ENCODE measurements at places on chromosomes 3 and 15.

- no peak for DNase-seq
Measured at GRCh38 chr3:38455639-38456430, 2.1 kb downstream of the ACVR2B start.

DNA sequence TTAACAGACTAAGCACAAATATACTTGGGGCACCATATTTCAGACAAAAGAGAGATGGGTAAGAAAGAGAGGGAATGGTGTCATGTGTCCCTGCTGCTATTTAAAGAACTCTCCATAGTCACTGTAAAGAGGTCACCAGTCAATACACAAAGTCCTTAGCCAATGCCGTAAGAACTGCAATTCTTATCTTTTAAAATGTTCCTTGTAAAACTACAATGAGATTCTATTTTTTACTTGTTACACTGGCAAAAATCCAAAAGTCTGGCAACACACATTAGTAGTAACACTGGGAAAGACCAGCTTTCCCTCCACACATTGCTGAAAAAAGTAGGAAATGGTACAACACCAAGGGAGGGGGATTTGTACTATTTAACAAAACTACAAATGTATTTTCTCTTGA is 189.4 kb downstream of the TBC1D5 start:
- no peak for DNase-seq

DNA sequence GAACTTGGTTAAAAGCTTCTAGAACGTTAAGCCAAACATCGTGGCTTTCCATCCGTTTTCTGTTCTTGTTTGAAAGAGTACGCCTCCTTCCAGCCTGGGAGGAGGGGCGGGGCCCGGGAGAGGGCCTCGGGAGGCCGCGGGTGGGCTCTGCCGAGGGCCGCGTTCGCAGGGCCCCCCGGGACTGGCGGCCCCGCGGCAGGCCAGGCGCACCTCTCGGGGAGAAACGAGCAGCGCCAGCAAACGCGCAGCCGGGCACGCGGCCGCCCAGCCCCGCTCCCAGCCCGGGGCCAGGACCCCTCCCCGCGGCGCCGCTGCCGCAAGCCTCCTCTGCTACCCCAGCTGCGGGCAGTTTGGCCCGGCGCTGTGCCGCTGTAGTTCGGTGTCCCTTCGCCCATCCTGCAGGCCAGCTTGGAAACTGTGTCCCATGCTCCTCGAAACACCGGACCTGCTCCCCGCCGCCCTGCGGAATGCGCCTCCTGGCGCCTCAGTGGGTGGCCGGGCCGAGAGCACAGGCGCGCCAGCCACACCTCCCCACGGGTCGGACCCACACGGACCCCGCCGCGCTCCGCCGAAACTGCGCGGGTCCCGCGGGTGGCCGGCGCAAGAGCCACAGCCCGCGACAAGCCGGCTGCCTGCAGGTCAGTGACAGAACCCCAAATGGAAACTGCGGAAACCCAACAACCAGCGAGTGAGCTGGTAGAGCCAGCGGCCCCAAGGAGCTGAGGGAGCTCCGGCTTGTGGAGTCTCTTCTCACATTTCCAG is 2.3 kb downstream of the OCA2 start:
- DNase-seq = no peak

- no peak for DNase-seq
Measured at GRCh38 chr3:10299679-10300078, 6.9 kb upstream of the GHRL start.

GRCh38 chr3:100407164-100407563 is 5.8 kb downstream of the LNP1 start:
- no peak for DNase-seq

DNA sequence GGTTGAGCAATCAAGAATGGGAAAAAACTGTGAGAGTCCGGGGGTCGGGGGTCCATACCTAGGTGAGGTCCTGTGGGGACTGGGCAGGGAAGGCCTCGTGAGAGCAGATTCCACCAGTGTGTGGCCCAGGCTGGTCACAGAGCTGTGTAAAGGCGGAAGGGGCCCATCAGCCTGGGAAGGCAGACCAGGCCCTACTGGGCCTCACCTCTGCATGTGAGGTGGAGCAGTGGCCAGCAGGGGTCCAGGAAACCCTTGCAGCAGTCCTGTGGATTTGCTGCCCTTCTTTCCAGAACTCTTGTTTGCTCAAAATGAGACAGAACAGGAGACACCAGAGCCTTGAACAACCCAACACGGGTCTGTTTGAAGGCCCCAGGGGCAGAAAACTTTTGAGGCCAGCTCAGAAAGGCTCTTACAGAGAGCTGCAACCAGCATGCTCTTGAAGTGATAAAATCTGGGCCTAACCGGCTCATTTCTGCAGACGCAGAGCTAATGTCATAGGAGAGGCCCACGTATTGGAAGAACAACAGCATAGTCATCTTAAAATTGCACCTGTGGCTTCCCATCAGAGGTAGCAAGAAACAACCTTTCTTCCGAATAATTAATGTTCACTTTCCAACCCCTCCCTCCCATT is 30.3 kb upstream of the HHATL start:
- DNase-seq = no peak

GRCh38 chr3:123343296-123344174 is 105.4 kb downstream of the ADCY5 start:
- no peak for DNase-seq

DNA sequence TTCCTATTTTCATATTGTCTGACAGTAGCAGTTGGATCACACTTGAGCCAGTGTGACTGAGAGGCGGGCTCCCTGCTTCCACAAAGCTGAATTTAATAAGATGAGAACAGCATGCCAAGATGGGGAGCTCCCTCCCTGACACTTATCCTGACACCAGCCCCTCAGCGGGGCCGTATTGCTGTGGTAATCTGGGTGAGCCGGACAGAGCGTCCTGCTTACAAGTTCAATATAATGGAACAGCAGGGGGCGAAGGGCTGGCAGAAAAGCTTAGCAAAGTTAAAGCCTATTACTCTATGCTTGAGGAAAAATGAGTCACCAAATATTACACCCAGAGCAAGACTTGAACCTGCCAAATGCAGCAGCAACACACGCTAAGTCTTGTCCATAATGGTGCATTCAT is 163.8 kb upstream of the CMC1 start:
- DNase-seq = no peak

DNA sequence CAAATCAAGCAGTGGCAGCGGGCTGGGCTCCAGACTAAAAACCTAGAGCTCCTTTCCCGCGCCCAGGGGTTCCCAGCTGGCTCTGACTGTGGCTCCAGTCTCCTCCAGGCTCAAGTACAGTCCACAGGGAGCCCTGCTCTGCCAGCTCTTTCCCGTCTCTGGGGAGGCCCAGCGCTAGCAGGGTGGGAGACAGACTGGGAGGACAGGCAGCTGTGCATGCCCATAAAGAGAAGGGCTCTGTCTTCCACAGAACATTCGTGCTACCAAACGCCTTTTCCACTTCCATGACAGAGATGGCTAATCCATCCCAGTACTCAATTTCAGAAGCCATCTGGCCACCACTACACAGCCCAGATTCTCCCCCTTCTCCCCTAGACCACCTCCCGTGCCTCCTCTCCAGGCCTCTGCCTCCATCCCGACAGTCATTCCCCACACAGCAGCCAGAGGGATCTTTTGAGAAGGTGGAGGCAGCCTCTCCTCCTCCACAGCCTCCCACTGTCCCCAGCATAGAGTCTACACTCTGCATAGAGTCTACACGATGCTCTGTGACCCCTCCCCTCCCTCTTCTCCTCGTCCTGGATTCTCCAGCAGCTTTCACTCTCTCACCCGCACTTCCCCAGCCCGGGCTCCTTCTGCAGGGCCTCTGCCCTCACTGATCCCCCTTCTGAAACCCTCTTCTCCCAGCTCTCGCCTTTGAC is 6.8 kb upstream of the DUSP7 start:
- DNase-seq = no peak

GRCh38 chr15:85149465-85150129 is 167.9 kb downstream of the PDE8A start:
- DNase-seq = no peak

- DNase-seq = no peak
Measured at GRCh38 chr15:60752973-60753720, 274.2 kb upstream of the ICE2 start.

DNA sequence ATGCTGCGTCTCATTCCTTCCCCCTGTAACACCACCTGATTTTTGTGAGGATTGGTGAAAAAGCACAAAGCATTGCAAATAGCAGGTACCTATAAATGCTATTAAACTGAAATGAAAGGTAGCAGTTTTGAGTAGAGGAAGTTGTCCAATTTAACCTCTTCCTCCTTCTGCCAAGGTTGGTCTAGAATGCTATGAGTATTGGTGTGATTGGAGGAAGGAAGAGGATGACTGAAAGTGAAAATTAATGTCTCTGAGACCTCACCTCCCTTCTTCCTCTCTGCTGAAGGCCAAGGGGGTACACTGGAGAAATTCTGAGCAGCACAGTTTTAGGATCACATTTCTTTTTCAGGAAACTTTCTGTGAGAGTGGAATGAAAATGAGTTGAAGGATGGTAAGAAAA is 94.4 kb downstream of the DTWD1 start:
- DNase-seq = no peak

DNA sequence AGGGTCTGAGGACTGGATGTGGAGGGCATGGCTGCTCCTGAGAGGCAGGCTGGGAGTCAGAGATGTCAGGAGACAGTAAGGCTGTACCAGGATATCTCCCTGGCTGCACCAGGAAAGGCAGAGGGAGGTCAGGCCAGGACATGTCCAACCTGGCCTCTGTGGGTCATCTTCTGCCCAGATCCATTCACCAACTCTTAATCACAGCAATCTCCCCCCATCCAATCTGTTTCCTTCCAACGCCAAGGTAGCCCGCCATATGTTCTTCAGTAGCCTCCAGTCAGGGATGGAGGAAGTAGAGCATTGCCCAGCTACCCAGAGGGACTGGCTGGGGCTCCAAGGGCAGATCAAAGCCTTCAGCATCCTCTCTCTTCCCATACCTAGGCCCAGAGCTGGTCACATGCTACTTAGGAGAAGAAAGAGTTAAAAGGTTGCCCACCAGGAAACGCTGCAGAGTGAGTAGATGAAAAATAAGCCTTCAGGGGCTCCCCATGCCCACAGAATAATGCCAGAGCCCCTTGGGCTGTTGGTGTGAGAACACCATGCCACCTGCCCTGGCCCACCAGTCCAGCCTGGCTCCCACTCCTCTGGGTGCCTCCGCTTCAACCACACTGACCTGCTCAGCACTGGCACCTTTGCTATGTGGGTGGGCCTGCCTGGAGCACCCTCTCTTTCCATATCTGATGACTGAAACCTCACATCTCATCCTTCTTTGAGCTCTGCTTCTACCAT is 176.8 kb downstream of the MEGF11 start:
- DNase-seq = no peak

DNA sequence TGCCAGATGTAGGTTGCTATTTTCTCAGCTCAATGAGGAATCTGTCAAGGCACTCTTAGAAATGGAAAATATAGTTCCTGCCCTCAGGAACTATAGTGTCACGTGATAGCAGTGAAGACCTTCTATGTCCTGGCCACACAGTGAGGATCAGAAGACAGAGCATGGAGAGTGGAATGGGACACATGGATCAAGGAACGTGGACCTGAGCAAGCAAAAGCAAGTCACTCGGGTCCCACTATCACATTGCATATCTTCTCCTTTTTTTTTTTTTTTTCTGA is 21.2 kb downstream of the SMAD3 start:
- DNase-seq = no peak

DNA sequence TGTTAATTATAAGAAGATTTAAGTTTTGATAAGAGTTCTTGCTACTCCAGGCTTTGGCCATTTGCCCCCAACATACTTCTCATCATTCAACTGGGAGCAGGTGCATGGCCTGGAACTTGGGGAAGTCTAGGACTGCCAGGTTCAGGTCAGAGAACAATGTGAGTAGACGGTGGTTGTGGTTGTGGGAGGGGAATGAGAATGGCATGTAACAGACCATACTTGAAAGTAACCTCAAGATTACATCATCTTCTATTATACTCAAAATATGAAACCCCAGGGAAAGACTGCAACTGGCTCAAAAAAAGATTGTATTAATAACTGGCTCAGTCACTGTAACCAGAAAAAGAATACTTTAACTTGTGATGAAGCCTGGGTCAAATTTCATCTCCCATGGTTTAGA is 364.9 kb upstream of the DPPA4 start:
- DNase-seq = no peak

DNA sequence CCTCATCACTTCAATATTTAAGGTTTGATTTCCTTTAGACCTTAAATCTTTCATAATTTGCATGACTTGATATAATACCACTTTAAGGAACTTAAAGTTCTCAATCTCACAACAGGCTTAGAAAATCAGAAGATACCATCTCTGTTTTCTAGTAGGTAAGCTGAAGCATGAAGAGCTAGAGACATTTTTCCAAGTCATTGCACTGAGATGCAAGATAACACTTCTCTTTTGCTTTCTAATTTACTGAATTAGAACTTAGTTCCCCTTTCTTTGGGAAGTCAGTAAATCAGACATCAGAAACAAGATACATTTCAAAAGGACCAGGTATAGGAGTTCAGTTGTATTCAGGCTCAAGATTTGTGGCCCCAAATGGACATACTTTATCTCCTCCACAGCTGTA is 79.7 kb downstream of the DZIP3 start:
- DNase-seq = no peak

DNA sequence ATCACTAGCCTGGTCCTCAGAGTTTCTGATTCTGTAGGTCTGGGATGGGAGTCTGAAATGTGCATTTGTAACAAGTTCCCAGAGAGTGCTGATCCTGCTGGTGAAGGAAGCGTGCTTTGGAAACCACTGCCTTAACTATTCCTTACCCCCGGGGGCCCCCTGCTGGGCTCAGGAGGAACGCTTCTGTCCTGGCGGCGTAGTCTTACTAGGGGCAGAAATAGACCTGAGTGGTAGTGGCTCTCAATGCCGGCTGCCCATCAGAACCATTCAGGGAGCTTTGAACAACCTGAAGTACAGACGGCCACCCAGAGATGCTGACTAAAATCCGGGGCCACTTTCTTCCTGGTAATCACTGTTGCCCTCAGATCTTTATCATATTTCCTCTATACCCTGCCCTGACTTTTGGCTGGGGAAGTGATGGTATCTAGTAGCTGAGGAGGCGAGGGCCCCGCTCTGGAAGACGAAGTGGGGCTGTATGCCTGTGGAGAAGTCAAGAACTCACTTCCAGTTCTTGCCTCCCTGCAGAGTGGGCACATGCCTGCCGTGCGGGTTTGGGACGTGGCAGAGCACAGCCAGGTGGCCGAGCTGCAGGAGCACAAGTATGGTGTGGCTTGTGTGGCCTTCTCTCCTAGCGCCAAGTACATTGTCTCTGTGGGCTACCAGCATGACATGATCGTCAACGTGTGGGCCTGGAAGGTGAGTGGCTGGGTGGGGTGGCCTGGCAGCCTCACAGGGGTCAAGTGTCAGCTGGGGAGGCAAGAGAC is 16.3 kb upstream of the JMJD7 start:
- peak; percentile 60 for DNase-seq

GRCh38 chr3:56997675-56998074 is 62.8 kb upstream of the SPATA12 start:
- DNase-seq = no peak

DNA sequence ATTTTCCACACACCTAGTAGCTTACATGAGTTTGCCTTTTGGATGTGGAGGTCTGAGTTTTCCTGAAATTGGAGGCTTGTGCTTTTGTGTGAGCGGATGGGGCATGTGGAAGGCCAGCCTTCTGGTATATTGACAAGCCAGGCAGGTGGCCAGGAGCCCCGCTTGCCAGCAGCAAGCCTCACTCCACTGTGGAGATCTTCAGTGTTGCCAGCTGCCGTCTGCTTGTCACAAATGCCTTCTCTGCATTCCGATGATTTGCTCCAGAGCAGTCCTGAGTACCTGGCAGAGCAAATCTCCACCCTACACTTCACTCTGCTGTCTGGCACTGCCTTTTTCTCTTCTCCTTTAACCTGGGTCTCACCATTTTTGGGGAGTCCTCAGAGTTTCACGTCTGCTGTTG is 29.1 kb upstream of the CHST2 start:
- DNase-seq = no peak
